ENCODE measurements at places on chromosomes 1 and 21.

GRCh38 chr1:10860682-10861081, 64.2 kb upstream of the CASZ1 start:
- no peak for DNase-seq

DNA sequence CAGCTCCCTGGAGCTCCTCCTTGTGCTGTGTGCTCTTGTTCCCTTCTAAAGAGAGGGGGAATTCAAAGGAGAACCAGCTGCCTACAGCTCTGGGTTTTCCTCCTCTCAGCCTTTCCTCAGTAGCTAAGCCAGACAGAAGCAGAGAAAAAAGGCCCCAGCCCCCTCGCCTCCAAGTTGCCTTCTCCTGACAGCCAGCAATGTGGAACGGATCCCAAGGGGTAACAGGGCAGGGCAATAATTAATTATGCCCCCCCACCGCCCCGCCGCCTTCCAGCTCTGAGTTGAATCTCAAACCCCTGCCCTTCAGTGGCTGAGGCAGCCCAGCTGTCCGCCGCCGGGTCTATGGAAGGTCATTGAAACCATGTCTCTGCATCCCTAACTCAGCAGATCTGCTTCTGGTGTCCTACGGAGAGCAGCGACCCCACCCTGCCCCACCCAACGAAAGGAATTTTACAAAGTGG, 69.0 kb upstream of the GOLT1A start:
- DNase-seq = no peak

DNA sequence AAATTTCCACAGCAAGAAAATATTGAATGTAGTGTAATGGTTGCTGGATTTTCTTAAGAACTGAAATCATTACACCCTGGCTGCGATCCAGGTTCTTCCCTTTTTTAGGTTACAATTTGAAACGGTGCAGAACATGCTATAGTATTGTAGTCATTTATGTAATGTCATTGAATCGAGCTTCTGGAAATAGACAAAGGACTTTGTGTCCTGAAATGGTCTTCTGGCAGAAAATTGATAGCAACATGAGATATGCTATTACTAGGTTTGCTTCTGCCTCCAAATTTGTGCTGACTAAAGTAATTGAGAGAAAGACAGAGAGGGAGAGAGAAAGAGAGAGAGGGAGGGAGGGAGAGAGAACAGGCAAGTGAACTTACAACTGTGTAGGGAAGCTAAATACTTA, 146.2 kb upstream of the NFIA start:
- DNase-seq = no peak

GRCh38 chr1:55825461-55825860, 610.3 kb upstream of the USP24 start:
- no peak for DNase-seq

DNA sequence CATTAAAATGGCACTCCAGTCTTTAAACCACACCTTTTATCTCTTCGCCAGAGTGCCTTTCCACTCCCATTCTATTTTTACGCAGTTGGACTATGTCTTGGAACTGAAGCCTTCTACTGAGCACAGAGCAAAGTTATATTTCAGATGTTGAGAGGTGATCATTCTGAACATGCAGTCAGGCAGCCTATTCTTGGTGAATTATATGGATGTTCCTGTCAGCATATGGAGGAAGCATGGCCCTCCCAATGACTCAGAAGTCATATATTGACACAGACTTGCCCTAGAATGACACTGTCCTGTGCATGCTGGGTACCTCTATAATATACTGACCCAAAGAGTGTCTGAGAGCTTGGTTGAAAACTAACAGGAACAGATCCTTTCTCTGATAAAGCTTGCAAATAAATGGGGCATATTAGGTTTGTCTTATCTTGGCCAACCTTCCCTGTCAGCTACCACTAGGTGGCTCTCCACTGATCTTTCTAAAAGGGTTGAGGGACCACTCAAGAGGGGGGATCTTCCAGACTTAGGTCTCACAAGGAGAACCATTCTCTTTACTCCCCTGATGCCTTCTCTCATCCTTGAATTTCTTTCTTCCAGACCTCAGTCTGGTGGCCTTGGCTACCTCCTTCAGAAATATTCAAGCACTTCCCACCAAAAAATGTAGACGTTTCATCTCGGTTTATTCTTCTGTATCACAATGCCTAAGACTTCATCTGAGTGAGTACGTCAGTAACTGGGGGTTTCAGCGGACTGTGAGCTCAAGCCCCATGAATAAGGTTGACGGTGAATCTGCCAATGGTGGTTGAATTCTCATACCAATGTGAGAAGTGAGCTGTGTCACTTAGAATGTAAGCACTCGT, 11.8 kb upstream of the ALG14 start:
- DNase-seq = no peak

DNA sequence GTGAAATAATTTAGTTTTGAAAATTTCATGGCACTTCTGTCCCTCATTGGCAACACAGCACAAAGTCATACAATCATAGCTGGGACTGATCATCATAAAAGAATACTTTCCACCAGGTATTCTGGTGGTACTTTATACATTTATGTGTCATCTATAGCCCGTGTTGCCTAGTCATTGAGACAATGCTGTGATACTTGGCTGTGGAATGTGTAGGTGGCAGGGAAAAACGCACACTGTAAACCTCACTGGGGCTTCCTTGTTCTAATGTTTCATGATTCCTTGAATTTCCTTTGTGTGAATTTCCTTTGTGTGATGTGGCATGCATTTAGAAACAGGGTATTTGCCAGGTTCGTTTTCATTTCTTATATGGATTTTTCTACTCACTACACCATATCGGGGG, 118.3 kb downstream of the FMN2 start:
- DNase-seq = no peak

- DNase-seq = peak; percentile 9
Measured at GRCh38 chr21:34351786-34352241, 12.0 kb upstream of the KCNE2 start.

DNA sequence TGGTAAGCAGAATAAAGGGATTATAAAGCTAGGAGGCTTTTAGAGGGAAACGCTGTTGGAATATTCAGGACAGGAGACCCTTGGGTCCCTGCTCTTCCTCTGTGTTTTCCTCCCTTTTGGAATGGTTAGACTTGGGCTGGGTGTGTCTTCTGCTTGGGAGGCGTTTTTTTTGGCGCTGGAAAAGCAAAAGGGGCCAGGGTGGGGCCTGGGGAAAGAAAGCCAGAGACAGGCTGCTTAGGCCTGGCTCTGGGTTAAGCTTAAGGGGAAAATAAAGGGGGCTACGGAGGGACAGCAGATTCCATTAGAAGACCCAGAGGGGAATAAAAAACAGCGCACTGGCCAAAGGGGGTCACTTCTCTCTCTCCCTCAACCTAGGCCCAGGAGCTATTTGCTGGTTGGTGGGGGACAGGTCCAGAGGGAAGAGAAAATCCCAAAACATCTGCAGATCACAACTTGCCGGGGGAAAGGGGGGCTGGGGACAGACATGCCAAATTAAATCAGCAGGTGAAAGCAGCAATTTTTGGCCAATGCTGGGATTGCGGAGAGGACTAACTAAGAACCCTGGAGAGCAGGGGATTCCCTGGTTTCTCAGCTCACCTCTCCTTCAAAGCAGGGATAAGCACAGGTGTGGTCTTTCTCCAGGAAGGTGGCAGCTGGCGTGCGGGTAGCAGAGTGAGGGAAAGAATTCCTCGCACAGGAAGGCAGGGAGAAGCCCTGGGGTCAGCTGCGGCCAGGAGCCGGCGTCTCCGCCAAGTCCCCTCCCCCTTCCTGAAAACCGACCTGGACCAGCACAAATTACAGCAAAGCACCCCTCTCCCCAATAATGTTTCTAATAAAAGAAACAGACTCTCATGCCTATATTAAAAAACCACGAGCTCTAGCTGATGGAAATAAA, 82.2 kb upstream of the AK4 start:
- DNase-seq = no peak

DNA sequence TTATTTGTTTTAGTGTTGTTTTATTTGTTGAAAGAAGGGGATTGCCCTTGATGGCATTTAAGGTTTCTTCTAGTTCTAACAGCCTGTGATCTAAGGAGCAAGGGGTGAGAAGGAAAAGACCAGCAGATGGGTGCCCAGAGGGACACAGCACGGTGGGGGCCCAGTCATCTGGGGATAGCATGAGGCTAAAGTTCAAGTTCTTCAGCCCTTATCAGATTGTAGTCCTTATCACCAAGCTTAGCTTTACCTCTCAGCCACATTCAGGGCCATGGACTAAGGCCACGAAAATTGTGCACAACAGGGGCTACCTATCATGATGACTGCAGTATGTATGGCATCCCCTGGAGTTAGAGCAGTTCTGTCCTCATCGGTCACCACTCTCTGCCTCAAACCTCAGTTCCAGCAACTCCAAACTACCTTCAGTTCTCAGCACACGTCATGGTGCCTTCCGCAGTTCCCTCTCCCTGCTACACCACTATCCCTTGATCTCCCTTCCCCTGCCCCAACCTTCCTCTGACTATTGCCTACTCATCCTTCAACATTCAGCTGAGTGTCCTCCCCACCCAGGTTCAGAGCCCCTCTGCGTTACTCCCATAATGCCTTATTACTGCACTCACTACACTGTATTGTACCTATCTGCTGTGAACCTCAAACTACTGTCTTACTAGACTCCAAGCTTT, 36.4 kb downstream of the ATF3 start:
- DNase-seq = no peak

DNA sequence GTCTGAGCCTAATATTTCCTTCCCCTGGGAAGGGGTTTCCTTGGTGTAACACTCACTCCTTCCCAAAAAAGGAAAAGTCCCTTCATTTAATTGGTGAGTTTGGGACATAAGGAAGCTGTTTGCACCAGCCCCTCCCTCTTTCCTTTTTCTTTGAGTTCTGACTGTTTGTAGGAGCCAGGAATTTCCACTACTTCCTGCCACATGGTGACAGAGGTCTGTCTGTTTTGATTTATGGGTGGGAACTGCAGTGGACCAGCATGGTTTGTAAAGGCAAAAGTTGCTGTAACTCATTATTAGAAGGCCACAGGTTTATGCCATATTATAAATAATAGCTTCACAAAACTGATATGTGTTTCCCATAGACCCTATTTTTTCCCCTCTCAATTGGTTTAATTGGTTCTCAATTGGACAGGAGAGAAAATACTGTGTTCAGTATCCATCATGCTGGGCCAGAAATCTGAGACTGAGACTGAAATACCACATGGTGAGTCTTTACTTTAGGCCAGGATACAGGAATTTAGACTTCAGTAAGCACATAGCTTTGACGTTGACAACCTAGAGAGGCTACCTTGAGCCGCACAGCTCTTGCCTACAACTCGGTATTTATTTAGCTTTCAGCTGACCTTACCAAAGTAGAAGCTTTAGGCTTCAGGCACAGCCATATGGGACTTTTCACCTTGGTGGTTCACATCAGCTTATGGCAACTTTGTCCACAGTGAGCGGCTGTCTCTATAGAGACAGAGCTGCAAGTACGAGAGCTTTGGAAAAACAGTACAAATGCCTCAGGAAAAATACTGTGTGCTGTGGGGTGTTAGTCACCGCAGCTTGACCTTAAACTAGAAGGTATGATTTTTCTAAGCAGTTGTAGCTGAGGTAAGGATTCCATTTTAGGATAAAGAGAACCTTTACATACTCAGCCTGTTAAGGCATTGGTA, 40.0 kb upstream of the RGS7 start:
- no peak for DNase-seq

GRCh38 chr1:42983253-42983652, 24.6 kb upstream of the SLC2A1 start:
- no peak for DNase-seq

GRCh38 chr1:9291914-9292360, 757 bp upstream of the SPSB1 start:
- no peak for DNase-seq

- DNase-seq = no peak
Measured at GRCh38 chr1:46302641-46303037, 777 bp downstream of the LRRC41 start.

DNA sequence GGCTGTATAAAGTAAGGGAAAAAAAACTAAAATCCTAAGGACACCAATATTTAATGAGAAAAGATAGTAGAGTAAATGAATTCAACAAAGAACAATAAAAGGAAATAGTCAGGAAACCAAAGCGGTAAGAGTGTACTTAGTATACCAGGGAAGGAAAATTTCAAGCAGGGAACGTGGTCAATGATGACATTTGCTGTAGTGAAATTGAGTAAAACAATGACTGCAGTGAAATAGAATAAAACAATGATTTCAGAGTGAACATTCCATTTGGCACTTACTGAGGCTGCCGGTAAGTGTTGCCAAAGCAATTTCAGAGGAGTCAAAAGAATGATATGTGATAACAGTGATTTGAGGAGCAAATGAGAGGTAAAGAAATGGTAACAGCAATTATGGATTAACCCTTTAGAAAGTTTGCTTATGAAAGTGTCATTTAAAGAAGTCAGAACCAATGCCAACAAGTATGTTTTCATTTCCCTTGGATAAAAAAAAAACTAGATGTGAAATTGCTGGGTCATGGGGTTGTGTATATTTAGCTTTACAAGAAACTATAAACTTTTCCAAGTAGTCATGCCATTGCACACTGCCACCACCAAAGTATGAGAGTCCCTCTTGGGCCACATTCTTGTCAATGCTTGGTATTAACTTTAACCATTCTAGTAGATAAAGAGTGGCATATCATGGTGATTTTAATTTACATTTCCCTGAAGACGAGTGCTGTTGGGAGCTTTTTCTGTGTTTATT, 50.5 kb downstream of the VCAM1 start:
- DNase-seq = no peak

DNA sequence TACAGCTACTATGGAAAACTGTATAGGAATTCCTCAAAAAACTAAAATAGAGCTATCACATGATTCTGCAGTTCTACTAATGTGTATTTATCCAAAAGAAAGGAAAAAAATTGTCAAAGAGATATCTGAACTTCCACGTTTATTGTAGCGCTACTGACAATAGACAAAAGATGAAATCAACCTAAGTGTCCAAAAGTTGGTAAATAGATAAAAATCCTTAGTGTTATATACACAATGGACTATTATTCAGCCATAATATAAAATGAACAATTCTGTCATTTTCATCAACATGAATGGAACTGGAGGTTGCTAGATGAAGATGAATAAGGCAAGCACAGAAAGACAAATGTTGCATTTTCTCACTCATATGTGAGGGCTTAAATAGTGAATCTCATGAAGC, 1492.1 kb downstream of the MRPL39 start:
- no peak for DNase-seq

Data from stimulated activated CD4-positive, alpha-beta T cell treated with anti-CD3 and anti-CD28 coated beads, Interleukin-12 subunit alpha, Interleukin-12 subunit beta, amount 100 ng/mL, for 48 hours (primary cell).